ENCODE measurements at places on chromosomes 3 and 15.

- DNase-seq, result no peak
Observed at GRCh38 chr15:99062226-99062625, 42.7 kb upstream of the SYNM start.

DNA sequence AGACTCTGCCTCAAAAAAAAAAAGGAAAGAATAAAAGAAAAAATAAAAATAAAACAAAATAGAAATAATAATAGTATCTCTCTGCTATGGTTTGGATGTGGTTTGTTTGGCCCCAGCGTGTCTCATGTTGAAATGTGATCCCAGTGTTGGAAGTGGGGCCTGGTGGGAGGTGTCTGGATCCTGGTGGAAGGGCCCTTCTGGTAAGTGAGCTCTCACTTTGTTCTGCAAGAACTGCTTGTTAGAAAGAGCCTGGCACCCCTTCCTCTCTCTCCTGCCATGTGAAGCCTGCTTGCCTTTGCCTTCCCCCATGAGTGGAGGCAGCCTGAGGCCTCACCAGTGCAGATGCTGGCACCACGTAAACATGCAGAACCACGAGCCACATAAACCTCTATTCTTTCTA, 26.3 kb downstream of the TMEM44 start:
- no peak for DNase-seq

DNA sequence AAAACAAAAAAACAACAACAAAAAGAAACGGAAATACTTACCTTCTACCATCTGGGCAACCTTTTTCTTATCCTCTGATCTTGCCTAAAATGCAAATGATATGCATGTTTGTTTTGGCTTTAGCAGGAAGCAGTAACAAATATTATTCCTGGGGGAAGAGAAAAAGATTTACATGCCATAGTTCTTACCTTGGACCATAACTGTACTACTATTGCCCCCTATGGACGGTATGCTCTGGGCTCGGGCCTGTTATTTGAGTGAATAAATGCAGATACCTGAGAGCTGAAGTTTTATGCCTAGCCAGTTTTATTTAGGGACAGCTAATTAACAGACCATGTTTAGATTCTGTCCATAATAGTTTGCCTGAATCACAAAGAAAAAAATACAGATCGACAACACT, 12.6 kb upstream of the STARD5 start:
- no peak for DNase-seq

DNA sequence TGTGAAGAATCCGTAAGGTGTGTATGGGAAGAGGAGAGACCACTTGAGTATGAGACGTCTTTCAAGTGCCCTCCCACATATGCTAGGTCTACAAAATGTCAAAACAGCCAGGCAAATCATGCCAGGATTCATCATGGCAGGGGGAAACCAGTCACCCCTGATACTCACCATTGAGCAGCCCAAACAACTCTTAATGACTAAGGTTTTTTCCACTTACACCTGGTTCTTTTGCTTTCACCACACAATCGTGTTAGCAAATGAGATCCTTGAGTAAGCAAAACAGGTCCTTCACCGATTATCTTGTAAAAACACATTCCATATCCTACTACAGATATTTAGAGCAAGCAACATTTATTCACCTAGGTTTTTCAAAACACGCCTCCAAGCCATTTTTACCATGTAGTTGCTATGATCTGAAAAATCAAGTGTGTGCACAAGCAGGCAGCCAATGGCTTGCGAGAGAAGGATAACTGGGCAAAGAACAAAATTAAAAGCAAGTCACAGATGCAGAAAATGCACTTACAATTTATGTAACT, 177.5 kb upstream of the LPP start:
- DNase-seq, result no peak

GRCh38 chr3:32352563-32352962, 39.1 kb upstream of the CMTM7 start:
- no peak for DNase-seq

DNA sequence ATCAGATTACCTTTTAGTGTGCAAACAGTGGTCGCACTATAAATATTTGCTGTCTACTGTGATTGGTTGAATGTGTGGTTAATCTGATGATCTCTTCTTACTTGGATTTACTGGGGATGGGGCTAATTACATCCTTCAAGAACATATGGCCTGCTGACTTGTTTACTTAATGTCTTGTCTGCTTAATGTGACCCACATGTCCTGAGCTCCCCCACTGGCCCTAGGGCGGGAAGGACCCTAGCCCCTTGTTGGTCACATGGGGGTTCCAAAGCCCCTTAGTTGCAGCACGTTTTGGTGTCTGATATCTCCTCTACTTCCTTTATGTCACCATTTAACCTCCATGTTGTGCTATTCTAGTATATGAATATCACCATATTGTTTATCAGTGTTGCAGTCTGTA, 17.8 kb upstream of the P2RY12 start:
- DNase-seq, result no peak

DNA sequence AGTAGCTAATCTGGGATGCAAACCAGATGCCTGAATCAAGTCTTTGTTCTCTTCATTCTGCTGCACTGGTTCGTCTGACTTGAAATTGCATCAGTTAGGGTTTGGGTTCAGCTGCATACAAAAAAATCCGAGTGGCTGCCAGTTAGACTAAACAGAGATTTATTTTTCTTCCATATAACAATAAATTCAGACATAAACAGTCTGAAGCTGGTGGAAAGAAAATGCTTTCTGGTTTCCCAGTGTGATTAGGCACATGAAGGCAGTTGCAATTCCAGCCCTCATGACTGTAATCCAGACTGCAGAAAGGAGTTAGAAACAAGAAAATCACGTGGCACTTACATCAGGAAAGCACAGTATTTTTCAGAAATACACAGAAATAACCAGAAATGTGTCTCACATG, 930.7 kb downstream of the MCTP2 start:
- no peak for DNase-seq

GRCh38 chr3:179292450-179292849, 30.4 kb upstream of the ZNF639 start:
- no peak for DNase-seq

DNA sequence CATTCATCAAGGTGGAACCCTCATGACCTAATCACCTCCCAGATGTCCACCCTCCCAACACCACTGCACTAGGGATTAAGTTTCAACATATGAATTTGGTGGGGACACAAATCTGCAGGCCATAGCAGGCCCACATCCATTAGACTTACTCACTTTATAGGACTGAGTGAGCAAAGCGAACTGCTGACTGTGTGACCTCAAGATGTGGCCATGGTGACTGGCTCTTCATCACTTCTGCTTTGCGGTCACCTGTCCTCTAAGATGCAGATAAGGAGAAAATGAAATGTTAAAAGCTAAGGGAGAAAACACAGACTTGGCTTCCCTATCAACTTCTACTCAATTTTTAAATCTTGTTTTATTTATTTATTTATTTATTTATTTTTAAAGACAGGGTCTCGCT, 14.5 kb upstream of the DCP1A start:
- no peak for DNase-seq

- DNase-seq, result no peak
Observed at GRCh38 chr3:13075986-13076654, 2.9 kb upstream of the IQSEC1 start.

GRCh38 chr3:78571486-78571885, 1196.3 kb downstream of the ROBO1 start:
- no peak for DNase-seq

DNA sequence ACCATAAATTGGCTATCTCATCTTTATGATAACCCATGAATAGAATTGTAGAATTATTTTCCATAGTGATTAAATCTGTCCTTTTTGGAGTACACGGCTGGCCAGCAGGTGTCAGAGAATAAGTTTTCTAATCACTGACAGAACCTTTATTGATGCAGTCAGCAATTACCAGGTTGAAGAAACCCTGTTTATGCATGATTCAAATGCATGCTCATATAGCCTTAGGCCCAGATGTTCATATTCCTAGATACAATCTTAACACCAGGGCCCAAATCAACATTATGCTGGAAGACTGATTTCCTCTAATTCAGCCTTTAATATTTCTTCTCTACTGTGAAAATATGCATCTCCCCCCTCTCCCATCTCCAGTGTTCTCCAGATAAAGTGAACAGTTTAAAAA, 243.5 kb upstream of the DCBLD2 start:
- DNase-seq, result no peak

DNA sequence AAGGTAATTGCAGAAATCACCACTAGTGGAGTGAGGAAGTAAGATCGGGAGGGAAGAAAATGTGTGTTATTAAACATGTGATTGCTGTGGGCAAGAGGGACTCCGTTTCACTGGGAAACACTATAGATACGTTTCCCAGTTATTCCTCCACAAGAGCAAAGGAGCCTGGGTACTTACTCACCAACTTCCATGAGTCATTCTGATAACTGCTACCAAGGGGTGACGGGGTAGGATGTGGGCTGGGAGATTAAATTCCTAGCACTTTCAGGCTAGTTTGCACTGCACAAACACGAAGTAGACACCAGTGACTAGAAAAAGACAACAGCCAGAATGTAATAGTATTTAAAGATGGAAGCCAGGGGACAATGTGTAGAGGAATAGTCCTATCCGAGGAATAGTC, 812.9 kb upstream of the CFAP20DC start:
- DNase-seq, result no peak

DNA sequence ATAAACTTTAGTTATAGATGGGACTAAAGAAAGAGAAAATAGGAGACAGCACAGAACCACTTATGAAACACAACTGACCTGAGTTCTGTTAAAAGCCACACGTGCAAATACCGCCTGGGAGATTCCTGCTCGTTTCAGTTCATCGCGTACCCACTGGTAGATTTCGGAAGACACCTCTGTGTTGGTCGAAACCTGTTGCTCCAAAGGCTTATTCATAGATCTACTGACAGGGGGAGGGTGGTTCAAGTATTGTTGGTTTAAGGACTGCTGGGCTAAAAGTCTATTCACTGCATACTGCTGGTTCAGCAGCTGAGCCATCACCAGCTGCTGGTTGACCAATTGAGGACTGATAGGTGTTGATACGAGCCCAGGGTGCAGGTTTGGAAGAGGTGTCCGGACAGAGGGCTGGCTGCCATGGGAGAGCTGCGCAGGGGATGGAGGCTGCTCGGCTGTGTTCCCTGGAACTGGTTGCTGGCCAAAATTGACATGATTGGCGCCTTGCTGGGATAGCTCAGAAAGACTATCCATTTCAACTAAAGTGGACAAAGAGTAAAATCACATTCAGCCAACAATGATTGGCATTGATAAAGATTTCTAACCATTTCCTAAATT, 30.6 kb downstream of the SATB1 start:
- no peak for DNase-seq

GRCh38 chr3:32873531-32874130, 55.8 kb downstream of the TRIM71 start:
- no peak for DNase-seq

GRCh38 chr3:167787440-167787839, 51.9 kb downstream of the SERPINI1 start:
- no peak for DNase-seq

GRCh38 chr3:123349201-123349535, 99.7 kb downstream of the ADCY5 start:
- no peak for DNase-seq

DNA sequence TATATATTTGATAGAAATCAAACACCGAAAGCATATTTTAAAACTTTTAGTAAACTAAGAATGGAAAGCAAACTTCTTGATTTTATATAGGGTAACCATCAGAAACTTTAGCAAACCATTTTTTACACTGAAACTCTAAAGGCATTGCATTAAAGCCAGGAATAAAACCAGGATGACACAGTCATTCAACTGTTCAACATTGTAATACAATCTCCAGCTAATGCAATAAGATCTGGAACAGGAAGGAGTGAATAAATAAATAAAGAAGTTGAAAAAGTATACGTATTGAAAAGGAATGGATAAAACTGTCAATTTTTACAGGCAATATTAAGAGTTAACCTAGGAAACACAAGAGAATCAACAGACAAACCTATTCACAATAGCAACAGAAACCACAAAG, 181.9 kb upstream of the TTC14 start:
- no peak for DNase-seq

- DNase-seq, result no peak
Observed at GRCh38 chr3:185699927-185700326, 113.8 kb downstream of the SENP2 start.

GRCh38 chr3:100096866-100097265, 17.4 kb downstream of the FILIP1L start:
- no peak for DNase-seq

DNA sequence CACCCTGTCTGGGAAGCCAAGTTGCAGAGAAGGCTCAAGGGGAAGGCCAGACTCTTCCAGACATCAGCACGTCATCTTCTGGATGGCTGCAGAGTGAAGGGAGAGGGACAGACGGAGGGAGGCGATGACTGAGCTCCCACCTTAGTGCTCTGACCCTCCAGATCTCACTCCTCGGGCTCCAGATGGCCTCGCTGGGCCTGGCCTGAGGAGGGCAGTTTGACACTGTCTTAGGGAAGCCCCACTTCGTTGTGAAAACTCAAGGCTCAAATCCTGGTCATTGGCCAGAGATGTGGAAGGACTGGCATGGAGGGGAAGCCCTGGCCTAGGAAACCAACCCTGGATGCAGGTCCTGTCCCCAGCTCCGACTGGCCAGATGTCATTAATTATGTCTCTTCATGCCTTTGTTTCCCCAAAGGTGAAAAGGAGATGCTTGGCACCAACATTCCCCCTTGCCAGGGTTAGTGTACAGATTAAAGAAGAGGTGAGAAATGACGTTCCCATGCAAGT, 70.4 kb downstream of the ADCY5 start:
- no peak for DNase-seq

- DNase-seq, result no peak
Observed at GRCh38 chr3:37814547-37814946, 47.1 kb upstream of the CTDSPL start.

- no peak for DNase-seq
Observed at GRCh38 chr3:131082871-131083863, 56.5 kb downstream of the NEK11 start.

- no peak for DNase-seq
Observed at GRCh38 chr15:37055481-37055880, 44.9 kb downstream of the MEIS2 start.

- no peak for DNase-seq
Observed at GRCh38 chr3:195135917-195136316, 135.0 kb downstream of the XXYLT1 start.

DNA sequence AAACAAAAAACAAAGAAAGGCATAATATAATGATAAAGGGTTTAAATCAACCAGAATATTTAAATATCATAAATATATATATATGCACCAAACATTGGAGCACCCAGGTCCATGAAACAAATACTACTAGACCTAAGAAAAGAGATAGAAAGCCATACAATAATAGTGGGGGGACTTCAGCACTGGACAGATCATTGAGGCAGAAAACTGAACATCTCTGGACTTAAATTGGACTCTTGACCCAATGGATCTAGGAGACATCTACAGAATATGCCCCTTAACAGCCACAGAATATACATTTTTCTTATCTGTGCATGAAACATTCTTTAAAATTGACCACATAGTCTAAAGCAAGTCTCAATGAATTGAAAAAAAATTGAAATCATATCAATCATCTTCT, 48.7 kb upstream of the CD96 start:
- DNase-seq, result no peak

- no peak for DNase-seq
Observed at GRCh38 chr15:38477637-38478036, 23.7 kb downstream of the FAM98B start.
